ENCODE measurements at places on chromosomes 11 and 22. TPM values are rescaled to one million over a fixed set of nuclear protein-coding genes. Genes with fewer than 3 reads are reported as not detected.

FBXO7 gene
- 86.9 TPM for total RNA-seq

UPB1 gene
- total RNA-seq = not detected

CNGA4 gene
- total RNA-seq = 2.1 TPM

CRYAB gene
- total RNA-seq = 1,906 TPM

ATXN10 gene
- 276 TPM for total RNA-seq

ESAM gene
- total RNA-seq = 15.4 TPM

Measured in dorsolateral prefrontal cortex (tissue), 122 donors.